ENCODE measurements at places on chromosomes 3 and 15. TPM values are rescaled to one million over a fixed set of nuclear protein-coding genes. Genes with fewer than 3 reads are reported as not detected.

The EPHA6 gene
- total RNA-seq: not detected

The ROPN1 gene
- total RNA-seq: not detected

The FANCD2OS gene
- not detected for total RNA-seq

The GXYLT2 gene
- not detected for total RNA-seq

The STAC gene
- not detected for total RNA-seq

The GABRA5 gene
- not detected for total RNA-seq

The C3orf85 gene
- total RNA-seq: not detected

The LEKR1 gene
- total RNA-seq: 1.3 TPM

The NRROS gene
- total RNA-seq: 31.8 TPM
